Dermis microvascular lymphatic vessel endothelial cell (primary cell): ENCODE measurements at places on chromosomes 3 and 15. TPM values are rescaled to one million over a fixed set of nuclear protein-coding genes. Genes with fewer than 3 reads are reported as not detected.

Gene FOXB1
- not detected in 2 replicates for total RNA-seq

Gene PLCH1
- total RNA-seq = under 0.01 TPM in 1 of 2 replicates, not detected in the other

Gene GLDN
- not detected in 2 replicates for total RNA-seq

Gene STRIT1
- total RNA-seq = not detected in 2 replicates

Gene NR2F2
- total RNA-seq = 13.6 and 33.5 TPM in 2 replicates

Gene CCDC13
- 0.13 and 0.25 TPM in 2 replicates for total RNA-seq

Gene ECT2
- 18.1 and 28.1 TPM in 2 replicates for total RNA-seq

Gene KY
- not detected in 2 replicates for total RNA-seq

Gene ISLR
- 0.13 TPM in 1 of 2 replicates, not detected in the other for total RNA-seq

Gene PATL2
- under 0.01 and 0.13 TPM in 2 replicates for total RNA-seq

Gene PIERCE2
- 0.89 and 1.0 TPM in 2 replicates for total RNA-seq

Gene CDHR4
- total RNA-seq = not detected in 2 replicates

Gene PLA2G4E
- not detected in 2 replicates for total RNA-seq

Gene RRP9
- 16.9 and 18.6 TPM in 2 replicates for total RNA-seq

Gene DUOX1
- total RNA-seq = not detected in 2 replicates

Gene PLAAT1
- total RNA-seq = 0.39 and 0.89 TPM in 2 replicates

Gene TMCC1
- 23.0 and 34.7 TPM in 2 replicates for total RNA-seq

Gene POC1A
- total RNA-seq = 6.4 and 12.5 TPM in 2 replicates

Gene GABRG3
- total RNA-seq = under 0.01 TPM in 1 of 2 replicates, not detected in the other

Gene RFTN1
- 19.3 and 29.0 TPM in 2 replicates for total RNA-seq

Gene AGTR1
- not detected in 2 replicates for total RNA-seq

Gene EIF4A2
- total RNA-seq = 329 and 384 TPM in 2 replicates

DNA sequence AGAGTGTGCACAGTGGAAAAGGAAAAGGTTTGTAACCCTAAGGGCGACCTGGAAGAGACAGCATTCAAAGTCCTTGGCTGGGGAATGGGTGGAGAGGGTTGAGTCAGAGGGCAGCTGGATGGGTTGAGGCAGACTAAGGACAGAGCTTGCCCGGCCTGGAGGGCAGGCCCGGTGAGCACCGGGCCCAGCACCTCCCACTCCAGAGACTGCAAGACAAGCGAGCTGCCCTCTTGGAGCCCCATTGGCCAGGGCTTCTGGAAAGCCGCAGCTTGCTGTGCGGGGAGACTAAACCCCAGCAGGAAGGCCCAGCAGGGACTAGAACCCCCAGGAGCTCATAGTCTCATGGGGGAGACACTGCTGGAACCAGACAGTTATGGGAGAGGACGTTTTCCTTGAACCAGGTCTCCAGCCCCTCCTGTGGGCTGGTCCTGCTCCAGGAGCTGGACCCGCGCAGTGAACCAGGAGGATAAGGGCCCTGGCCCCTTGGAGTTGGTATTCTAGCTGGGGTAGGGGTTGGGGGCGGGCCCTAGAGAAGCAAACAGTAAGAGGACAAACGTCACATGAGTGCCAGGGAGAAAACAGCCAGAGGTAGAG, 59.1 kb downstream of the RGMA start:
- DNase-seq = peak; percentile 29

- no peak for DNase-seq
Observed at GRCh38 chr15:60661080-60661645, 182.2 kb upstream of the ICE2 start.

DNA sequence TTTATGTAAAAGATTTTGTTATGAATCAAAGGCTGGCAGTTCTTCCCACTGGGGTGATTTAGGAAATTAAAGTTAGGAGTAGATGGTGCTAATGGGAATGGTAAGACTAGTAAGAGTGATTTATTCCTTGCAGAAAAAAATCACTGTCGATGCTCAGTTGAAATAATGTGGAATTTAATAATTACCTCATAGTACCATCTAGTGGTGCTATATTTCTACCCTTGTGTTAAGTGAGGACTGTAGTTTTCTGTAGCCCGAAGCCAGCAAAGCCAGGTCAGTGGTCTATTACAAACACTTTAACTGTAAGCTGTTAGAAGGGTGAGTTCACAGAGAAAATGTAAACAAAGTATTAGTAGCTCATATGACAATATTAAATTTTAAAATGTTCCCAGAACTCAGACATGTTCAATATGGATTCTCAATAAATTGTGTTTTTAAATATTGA, 39.5 kb upstream of the GOLGA8J start:
- peak; percentile 37 for DNase-seq

- DNase-seq = no peak
Observed at GRCh38 chr15:21270474-21270873, 169.8 kb downstream of the POTEB3 start.

DNA sequence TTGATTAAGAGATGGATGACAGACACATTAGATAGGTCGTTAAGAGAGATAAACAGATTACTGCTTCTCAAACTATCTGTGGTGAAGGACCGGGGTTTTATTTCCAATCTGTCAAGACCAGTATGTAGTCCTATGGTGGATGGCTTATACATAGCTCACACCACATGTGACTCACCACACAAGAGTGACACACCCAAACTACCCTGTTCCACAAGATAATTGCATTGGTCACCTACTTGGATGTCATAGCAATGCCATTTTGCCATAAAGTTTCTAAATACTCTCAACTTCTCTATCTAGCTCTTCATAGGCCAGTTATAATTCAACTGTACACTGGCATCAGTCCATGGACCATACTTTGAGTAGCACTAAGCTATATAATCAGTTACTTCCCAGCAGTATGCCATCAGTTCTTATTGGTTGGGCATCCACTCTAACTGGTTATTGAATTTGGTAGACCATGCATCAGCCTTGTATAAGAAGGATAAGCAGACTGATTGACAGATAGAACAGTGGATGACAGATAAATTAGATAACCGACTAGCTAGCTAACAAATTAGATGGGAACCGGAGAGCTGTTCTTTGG, 11.6 kb downstream of the WWTR1 start:
- DNase-seq = no peak

GRCh38 chr3:192042116-192042515, 581.2 kb downstream of the PYDC2 start:
- no peak for DNase-seq

GRCh38 chr3:54758461-54758860, 169.4 kb downstream of the LRTM1 start:
- DNase-seq = no peak

DNA sequence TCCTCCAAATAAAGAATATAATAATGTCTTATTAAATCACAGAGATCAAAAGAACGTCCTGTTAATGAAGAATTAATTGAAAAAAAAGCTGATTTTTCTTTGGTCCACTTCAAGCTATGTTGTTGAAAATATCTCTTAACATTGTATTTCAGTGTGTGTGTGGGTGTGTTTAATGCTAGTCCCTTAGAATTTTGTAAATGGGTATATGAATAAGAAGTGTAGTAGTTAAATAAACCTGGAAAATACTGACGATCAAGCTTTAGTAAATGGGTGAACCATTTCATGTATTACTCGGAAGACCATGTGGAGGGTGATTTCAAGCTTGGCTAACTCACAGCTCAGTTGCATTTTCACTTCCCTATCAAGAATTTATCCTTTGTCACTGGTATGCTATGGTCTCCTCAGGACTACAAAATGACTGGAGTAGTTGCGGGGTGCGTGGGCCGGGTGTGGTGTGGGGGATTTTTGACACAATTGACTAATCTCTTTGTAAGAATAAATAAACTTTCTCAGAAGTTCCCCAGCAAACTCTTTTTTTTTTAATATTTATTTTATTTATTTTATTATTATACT, 586.4 kb downstream of the GRM7 start:
- DNase-seq = no peak

- DNase-seq = no peak
Observed at GRCh38 chr3:12041446-12042041, 37.4 kb downstream of the SYN2 start.

GRCh38 chr3:8560366-8561007, 58.9 kb downstream of the LMCD1 start:
- no peak for DNase-seq

DNA sequence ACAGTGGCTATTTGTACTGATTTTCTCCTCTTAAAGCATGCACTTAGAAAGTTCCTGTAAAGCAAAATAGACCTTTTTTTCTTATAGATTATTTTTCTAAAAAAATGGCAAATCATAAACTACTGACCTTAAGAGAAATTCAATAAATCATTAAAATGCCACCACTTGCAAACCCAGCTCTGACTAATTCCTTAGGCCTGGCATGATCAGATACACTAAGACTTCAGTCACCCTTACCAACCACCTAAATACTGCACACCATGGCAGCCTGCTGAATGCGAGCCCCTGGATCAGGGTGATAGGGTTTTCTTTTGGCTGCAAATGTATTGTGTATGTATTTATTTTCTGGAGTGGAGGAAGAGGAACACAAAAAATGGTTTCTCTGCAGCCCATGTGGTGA, 370.6 kb upstream of the TBL1XR1 start:
- DNase-seq = no peak

DNA sequence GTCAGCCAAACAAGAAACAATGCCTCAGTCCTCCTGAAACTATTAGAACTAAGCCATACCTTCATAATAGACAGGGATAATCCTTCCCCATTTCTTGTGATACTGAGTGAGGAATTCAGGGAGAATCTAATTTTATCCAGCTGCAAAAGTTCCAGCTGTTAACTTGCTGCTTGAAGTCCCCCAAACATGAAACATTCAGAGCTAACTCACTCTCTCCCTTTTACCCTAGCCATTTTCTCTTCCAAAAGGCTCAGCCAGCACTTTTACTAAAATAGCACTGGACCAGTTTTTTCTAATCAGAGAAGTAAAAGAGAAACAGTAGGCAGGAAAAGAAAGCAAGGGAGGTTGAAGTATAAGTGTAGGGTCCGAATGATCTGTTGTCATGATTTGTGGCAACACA, 268.1 kb downstream of the TAFA4 start:
- DNase-seq = no peak

- DNase-seq = no peak
Observed at GRCh38 chr3:3429841-3430240, 250.3 kb upstream of the CRBN start.

- DNase-seq = no peak
Observed at GRCh38 chr3:22779737-22780136, 423.4 kb upstream of the UBE2E2 start.

DNA sequence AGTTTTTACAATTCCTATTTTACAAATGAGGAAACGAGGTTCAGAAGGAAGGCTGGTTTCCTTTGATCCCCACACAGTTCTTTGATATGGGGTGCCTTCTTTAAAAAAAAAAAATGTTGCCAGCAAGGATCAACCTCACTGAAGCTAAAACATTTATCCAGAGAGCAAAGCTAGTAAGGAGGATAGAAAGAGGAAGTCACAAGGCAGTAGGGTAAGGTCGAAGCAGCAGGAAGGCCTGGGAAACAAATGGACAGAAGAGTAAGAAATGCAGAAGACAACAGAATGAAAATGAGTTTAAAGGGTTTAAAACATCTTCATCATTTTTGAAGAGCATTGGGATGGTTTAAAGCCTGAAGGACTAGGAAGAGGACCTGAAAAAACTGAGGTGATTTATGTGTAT, 30.6 kb upstream of the CP start:
- no peak for DNase-seq

- no peak for DNase-seq
Observed at GRCh38 chr3:193662757-193663322, 69.8 kb downstream of the OPA1 start.

GRCh38 chr3:183210862-183211341, 42.2 kb upstream of the B3GNT5 start:
- peak; percentile 28 for DNase-seq

DNA sequence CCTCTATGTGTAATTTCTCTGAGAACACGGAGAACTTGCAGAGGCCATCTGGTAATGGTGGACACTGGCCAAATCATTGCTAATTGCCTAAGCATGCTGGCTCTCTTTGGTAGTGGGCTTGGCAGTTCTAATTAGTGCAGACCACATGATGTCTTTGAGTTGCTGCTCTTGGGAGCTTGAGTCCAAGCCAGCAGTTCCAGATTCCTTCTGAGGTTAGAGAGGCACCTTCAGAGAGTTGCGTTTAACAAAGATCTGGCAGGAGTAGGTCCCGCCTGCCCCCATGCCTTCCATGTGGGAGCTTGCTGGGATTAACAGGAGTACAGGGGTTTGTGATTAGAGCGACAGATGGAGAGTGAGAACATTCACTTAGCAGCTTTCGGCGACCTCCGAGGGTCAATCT, 449.0 kb upstream of the LMCD1 start:
- DNase-seq = no peak

GRCh38 chr3:72145506-72146380, 360.8 kb upstream of the PROK2 start:
- no peak for DNase-seq

- DNase-seq = peak; percentile 73
Observed at GRCh38 chr3:184176377-184177330, 2.0 kb downstream of the AP2M1 start.

DNA sequence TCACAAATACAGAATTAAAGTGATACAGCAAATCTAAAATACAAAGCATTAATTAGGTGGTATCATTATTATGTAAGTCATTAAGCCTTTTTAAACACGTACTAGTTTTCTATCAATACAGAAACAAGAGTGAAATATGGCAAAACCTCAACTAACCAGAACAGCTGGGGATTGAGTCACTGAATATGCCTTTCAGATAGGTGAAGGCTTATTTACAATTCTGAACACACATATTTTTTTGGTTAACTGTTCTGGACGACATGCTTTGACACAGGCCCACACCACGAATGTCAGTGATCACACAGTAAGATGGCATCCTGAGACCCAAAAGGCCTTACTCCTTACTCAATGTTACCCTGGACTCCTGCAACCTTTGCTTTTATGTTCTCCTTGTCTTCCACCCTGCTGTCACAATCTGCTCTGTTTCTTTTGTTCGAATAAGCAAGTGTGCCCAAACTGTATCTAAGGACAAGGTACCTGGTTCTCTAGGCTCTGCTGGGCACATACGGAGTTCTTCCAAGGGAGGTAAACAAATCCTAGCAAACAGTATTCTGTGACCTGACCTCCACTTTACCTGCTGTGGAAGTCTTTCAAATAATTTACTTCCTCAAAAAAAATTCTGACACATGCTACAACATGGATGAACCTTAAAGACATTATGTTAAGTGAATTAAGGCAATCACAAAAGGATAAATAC, 7.0 kb downstream of the SFMBT1 start:
- no peak for DNase-seq

GRCh38 chr3:49305608-49306007, 28.6 kb upstream of the C3orf62 start:
- DNase-seq = no peak

GRCh38 chr3:125440559-125440955, 65.4 kb upstream of the ZNF148 start:
- DNase-seq = no peak

- DNase-seq = no peak
Observed at GRCh38 chr3:67790043-67790442, 135.6 kb upstream of the SUCLG2 start.
